ENCODE measurements at places on chromosomes 5 and 9.

- no peak for DNase-seq
Measured at GRCh38 chr5:172886974-172887501, 53.0 kb downstream of the ERGIC1 start.

DNA sequence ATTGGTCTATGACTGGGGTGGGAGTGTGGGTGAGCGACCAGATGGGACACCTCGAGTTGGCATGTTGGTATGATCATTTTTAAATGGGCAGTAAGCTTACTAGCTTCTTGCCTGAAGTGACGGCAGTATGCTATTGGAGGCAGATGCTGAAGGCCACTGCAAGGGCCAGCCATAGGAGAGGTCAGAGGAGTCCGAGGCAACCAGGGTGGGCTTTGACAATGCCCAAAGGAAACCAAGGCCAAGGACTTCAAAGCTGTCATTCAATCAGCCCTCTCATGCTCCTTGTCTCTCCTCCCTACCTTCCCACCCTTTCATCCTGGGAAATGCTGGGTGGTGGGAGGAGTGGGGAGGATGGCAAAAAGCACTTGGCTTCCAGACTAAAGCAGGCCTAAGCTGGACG, 57.1 kb upstream of the GLRX start:
- DNase-seq: no peak

DNA sequence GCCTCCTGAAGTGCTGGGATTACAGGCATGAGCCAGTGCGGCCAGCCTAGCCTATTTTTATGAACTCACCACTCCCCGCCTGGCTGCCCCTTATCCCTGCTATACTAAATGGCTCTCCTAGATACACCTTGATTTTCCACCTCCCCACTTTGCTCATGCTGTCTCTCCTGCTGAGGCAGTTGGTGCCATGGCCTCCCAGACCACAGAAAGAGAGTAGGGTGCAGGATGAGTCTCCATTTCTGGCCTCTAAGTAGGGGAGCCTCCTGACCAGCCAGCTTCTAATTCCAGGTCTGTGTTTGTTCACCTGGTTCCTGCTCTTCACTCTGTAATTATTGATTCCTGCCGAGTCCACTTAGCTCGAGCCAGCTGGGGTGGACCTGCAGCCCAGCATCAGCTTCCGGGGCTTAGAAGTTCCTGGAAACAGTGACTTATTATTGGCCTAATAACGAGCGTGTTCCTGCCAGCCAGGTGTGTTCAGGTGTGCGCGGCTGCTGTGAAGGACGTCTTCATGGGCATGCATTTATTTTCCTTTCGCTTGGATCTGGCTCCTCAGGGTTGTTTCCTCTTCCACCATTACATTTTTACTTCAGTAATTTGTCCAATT, 34.0 kb downstream of the ZNF618 start:
- no peak for DNase-seq

DNA sequence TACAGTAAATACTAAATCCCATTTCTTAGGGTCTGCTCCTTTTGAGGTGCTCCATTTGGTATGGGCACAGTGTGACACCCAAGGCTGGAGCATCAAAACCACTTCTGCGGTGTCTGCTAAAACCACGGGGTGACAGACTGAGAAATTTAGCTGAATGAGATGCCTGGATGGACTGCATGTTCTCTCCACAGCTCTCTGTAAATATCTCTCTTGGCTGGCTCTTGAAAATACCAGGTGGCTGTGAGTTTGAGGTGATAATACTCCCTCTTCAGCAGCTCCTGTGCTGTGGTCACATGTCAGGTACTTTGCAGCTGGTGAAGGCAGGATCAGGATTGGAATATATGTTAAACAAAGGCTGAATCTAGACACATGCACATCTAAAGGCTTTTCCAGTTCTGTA, 93.7 kb upstream of the SIMC1 start:
- DNase-seq: no peak

DNA sequence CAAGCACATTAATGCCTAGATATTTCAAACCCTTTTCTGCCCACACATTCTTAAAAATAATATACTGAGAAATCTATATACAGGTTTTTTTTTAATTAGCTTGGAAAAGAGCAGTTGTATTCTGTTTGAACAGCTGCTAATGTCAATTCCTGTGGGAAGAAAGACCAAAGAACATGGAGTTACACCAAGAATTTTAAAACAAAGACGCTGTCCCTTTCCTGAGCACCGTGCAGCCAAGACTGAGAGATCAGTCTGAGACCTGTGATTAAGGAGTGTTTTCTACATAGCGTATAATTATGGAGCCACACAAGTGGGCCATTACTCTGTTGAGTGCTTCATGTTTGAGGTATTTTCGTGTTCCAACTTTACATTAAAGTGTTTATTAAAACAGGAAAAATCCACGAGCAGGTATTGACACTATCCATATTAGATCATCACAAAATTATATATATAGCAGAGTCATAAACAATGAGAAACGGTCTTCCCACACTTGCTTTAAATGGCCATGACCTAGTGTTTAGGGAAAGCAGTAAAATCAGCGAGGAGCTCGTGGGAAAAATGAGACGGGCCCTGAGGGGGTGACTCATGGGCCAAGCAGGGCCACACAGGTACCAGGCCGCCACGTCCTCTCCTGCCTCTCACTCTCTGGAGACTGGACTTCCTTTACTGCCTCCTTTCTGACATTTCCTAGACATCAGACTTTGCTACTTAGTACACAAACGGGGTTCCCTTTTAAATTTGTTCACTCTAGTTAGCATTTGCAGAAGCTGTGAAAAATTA, 153.1 kb upstream of the OTULINL start:
- no peak for DNase-seq

DNA sequence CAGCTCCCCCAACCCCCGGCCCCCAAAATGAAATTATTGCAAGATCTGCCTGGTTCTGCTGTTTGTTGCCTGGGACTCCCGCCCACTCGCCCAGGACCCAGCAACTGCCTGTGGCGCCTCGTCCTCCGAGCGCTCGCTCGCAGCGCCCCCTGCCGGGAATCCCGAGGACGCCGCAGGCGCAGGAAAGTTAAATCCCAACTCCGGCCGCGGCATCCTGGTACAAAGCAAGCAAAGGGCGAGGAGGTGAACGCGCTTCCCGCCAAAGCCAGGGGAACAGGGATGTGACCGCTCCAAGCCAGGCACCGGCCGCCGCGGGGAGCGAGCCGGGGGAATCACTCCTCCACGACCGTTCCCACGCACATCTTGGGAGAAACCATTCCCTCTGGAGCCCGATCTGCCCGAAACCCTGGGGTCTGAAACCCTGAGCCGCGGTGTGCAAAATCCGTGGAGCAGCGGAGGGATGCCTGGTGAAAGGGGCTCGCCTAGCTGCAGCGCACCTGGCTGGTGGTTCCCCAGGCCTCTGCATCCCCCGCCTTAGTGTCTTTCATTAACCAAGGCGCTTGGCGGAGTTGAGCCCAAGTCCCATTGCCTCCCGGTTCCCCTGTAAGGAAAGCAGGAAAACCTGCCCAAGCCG, 1.3 kb downstream of the SEMA5A start:
- DNase-seq: peak; percentile 78

DNA sequence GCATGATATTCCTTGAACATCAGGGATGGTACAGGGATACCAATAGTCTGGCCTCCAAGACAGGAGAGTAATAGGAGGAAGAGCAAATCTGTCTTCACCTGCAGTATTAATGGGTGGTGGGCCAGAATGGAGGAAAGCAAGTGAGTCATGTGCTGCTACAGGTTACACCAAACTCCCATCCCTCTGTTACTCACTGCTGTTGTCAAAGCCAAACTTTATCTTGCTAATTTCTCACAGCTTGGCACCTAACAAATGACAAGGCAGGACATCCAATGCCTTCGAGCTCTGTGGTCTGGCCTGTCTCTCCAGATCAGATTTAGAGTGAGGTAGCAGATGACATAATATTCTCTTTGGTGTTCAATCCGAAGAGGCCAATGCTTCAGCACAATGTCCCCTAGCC, 26.8 kb downstream of the PLAC8L1 start:
- DNase-seq: no peak

GRCh38 chr9:119369680-119370366, 588 bp upstream of the BRINP1 start:
- no peak for DNase-seq

DNA sequence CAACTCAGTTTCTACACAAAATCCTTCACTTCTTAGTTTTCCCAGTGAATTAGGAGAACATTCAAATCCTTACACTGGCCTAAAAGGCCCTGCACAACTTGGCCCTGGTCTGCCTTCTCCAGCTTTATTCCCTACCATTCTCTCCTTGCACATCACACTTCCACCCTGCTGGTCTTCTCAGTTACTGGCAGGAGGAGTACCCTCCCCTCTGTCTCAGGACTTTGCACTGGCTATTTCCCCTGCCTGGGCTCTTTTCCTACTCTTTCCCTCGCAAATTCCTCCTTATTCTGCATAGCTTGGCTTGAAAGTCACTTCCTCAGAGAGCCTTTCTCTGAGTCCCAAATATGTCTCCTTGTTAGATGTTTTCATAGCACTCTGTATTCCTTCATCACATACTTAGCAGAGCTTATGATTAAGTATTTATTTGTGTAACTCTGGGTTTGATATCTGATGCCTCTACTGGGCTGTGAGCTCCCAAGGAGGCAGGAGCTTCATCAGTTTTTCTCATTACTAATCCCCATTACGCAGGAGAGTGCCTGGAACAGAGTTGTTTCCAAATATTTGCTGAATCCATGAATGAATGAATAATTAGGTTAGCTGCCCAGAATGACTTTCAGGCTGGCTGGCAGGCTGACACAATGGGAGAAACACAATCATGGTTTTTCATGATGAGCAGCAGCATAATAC, 159.8 kb upstream of the KLF9 start:
- no peak for DNase-seq

DNA sequence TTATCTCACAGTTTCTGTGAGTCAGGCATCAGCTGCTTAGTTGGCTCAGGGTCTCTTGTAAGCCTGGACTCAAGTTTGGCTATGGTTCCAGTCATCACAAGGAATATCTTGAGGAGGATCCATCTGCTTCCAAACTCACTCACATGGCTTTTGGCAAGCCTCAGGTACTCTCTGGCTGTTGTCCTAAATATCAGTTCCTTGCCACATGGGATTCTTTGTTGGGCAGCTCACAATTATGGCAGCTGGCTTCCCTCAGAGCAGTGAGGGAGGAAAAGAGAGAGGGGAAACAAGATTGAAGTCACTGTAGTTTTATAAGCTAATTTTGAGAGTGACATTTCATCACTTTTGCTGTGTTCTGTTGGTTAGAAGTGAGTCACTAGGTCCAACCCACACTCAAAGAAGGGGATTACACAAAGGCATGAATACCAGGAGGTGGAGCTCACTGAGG, 144.5 kb downstream of the GCNT1 start:
- no peak for DNase-seq

- DNase-seq: no peak
Measured at GRCh38 chr9:98913044-98913443, 30.7 kb upstream of the COL15A1 start.

- no peak for DNase-seq
Measured at GRCh38 chr9:134637241-134637640, 4.4 kb upstream of the COL5A1 start.

DNA sequence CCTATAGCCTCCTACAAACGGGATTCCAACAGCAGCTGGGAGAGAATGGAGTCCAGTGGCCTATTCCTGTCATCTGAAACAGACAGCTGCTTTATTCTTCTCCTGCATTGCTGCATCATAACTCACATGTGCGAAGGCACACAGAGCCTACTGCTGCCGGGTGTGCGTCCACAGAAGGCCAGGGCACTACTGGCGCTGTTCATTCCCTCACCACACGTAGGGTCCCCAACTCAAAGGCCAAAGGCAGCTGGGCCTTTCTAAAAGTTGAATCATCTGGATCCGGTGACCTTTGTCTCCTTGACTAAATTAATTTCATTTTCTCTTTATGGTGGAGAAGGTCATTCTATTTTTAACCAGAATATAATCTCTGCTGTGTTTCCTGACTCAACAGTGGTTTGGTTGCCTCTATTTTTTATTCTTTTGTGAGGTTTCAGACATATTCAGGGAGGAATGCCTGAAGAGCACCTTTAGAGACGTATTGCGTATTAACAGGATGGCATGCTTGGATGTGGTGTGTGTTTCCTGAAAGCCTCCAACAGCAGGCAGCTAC, 10.8 kb upstream of the SPATA24 start:
- DNase-seq: no peak

DNA sequence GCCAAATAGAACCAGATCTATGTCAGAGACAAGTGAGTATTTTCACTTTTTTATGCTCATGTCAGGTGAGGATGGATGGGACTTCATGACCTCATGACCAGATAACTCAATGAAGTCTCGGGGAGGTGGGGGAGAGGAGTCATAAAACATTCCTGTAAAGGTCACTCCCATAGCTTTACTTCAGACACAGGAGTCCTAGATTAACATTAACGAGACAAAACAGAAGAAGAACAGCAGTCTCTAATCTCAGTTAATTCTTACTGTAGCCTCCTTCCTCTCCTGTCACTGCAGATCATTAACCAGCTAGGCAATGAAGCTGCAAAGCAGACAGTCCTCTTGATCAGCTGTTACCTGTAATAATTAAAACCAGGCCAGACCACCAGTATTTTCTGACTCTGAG, 11.2 kb downstream of the CRHBP start:
- DNase-seq: no peak

DNA sequence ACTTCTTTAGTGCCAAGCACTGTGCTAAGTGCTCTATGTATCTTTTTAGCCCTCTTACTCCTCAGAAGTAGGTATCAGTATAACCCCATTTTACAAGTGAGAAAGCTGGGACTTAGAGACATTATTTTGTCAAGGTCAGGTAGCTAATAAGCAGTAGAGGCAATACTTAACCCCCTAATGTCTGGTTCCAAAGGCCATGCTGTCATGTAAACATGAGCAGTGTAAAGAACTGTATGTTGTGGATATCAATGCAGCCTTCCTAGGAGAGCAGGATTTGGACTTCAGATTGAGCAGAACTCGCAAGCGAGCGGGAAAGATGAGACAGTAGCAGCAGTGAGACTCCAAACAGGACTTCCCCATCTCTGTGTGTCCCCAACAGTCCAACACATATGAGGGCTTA, 3.6 kb upstream of the SHROOM1 start:
- DNase-seq: no peak

GRCh38 chr9:96172797-96173196, 129.2 kb downstream of the HSD17B3 start:
- no peak for DNase-seq

GRCh38 chr5:166712447-166713185, 1578.8 kb upstream of the WWC1 start:
- no peak for DNase-seq

- DNase-seq: no peak
Measured at GRCh38 chr5:34586117-34586885, 69.8 kb upstream of the RAI14 start.

GRCh38 chr5:16156152-16156551, 23.4 kb downstream of the MARCHF11 start:
- no peak for DNase-seq

GRCh38 chr5:168426007-168426863, 60.0 kb upstream of the RARS1 start:
- DNase-seq: no peak

DNA sequence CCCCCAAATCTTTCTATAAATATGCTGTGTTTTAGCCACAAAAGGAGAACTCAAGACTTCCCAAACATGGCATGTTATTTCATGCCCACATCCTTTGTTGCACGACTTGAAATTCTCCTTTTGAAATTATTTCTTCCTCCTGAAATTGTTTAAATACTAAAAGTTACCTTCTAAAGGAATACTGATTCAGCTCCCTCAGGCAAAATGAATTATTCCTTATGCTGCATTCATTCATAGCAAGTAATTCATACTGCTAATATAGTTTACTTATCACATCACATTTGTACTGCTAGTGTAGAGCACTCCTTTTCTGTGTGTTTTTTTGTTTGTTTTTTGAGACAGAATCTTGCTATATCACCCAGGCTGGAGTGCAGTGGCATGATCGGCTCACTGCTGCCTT, 45.7 kb downstream of the BHMT start:
- DNase-seq: no peak

- DNase-seq: no peak
Measured at GRCh38 chr9:13002740-13003139, 227.9 kb downstream of the LURAP1L start.

Data from iPS DF 6.9 (cell line).